ENCODE measurements at places on chromosomes 2 and 18.

GRCh38 chr18:13375302-13376255 is 157.0 kb downstream of the LDLRAD4 start:
- peak; percentile 64 for DNase-seq

- DNase-seq: no peak
These were observed 329.7 kb upstream of the NRP2 start for GRCh38 chr2:205352593-205352992.

DNA sequence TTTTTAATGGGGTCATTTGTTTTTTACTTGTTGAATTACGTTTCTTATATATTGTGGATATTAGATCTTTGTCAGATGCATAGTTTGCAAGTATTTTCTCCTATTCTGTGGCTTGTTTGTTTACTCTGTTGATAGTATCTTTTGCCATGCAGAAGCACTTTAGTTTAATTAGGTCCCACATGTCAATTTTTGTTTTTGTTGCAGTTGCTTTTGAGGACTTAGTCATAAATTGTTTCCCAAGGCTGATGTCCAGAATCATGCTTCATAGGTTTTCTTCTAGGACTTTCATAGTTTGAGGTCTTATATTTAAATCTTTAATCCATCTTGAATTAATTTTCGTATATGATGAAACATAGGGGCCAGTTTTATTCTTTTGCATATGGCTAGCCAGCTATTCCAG is 13.2 kb downstream of the PIKFYVE start:
- DNase-seq: no peak

- no peak for DNase-seq
These were observed 84.8 kb upstream of the BCL2L11 start for GRCh38 chr2:111035830-111036441.

- no peak for DNase-seq
These were observed 281.0 kb downstream of the ALK start for GRCh38 chr2:29640360-29640759.

DNA sequence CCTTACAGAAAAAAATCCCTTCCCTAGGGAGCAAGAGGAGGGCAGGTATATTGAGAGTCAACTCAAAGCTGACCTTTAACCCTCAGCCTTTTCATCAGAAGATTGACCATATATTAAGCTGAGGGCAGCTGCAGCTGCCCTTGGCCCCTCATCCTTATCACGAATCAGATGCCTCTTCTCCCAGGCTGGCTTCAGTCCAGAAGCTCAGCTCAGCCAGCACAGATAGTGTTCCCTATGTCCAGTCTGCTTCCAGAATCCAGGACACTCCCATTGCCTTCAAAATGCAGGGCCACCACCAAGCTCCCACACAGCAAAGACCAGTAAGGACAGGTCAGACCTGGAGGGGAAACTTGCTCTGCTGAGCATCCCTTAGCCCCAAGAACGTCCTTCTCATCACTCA is 146.1 kb downstream of the BCL11A start:
- no peak for DNase-seq

DNA sequence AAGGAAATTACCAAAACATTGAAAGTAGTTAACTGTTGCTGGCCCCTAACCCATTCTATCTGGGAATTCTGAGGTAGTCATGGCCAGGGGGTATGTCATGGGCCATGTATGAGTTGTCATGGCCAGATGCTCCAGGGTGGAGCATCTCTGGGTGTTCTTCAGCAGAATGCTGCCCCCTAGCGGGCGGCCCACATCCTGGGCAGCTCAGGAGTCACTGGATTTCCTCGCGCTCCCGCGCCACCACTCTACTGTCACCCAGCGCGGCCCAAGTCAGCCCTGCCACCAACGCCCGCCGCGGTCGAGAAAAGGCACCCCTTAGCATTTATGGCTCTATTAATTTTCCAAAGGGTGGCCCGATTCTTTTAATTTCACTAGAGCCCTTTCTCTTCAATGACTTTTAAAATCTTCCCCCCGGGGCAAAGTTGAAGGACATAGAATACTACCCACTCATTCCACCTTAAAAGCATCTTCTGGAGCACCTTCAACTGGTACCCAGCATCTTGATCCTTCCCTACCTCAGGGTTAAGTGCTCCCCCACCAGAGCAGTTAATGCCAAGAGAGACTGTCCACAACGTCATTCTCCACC is 41.6 kb downstream of the PKDCC start:
- DNase-seq: peak; percentile 27

DNA sequence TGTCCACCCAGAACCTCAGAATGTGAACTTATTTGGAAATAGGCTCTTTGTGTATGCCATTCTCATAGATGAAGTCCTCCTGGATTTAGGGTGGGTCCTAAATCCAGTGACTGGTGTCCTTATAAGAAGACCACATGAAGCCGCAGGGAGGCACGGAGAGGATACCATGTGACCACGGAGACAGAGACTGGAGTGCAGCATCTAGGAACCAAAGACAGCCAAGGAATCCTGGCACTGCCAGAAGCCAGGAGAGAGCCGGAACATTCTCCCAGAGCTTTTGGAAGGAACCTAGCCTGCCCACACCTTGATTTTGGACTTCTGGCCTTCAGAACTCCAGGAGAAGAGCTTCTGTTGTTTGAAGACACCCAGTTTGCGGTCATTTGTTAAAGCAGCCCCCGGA is 49.7 kb downstream of the ARL4C start:
- no peak for DNase-seq

DNA sequence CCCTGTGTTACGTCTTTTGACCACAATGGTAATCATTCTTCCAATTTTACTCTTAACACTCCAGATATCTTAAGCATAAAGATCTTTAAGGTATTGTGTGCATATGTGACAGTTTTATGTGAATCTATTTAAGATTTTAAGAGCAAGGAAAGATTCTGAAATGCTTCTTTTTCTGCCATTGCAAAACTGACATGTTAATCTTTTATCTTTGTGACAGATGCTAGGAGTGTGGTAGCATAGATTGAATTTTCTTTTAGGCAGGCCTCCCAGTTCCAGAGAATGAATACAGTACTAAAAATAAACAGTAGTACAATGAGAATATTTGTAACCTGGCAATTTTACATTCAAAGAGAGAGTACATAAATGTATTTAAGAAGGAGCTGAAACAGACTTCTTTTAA is 232.5 kb upstream of the ZSWIM2 start:
- no peak for DNase-seq
